NCI-H2081 (cell line): ENCODE measurements at places on chromosomes 3 and 15.

GRCh38 chr3:14802381-14802731 is 16.4 kb upstream of the FGD5 start:
- no peak for DNase-seq

DNA sequence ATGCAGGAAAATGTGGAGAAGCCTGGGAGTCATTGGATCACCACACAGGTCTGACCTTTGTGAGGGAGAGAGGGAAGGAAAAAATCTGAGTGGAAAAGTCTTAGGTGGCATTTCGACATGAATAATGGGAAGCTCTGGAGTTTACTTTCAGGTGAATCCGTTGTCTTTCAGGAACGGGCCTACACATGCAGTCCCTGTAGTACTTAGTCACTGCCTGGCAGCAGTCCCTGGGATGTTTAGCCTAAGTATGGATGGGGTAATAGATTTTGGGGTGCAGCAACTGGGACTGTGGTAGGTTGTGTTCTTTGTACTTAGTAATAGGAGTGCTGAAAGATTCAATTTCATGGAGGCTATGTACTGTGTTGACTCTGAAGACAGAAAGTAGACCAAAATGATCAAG is 227.5 kb upstream of the EPHA3 start:
- no peak for DNase-seq

- peak; percentile 1 for DNase-seq
Measured at GRCh38 chr15:37289109-37289765, 188.9 kb upstream of the MEIS2 start.

DNA sequence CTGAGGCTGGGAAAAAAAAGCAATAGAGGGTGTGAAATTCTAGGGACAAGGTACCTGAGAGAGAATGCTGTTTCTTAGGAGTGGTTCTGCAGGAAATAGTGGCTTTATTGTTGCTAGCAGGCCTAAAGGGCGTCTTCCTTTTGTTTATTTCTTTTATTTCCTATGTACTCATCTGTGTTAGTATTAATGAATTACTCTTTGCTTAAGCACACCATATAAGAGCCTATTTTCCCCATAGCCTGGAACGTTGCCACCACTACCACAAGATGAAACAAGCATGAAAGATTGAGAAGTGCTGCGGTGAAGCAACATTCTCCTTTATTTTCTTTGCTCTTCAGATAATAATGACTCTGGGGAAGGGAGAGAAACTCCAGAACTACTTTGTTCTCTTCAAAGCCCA is 21.3 kb upstream of the GOLIM4 start:
- DNase-seq, result peak; percentile 2

DNA sequence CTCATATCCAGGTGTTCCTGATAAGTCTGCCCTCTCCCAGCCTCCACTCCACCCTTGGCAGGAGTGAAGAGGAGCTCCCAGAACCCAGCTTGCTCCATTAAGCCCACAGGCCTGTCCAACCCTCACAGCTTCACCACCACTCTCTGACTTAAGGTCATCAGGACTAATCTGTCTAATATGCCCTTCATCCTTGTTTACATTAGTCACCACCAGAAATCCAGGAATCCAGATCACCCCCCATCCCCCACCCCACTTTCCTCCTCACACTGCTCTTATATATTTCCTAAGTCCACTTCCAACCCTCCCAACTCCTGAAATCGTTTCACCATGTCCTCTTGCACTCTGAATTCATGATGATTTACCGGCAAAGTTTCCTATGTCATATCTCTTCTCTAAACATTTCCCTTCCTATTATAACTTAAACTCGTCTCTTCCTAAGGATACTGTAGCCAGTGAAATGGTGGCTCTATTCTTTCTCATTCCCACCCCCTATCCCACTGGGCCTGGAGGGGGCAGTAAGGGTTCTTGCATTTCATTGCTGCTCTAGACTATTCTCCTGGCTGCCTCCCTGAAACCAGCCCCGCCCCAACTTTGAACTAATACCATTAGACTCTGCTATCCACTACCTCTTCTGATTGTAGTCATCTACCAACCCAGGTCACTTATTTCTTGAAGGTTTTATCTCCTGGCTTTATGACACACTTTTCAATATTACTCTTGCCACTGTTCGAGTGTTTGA is 43.4 kb downstream of the PPP2R3A start:
- DNase-seq, result no peak

- DNase-seq, result no peak
Measured at GRCh38 chr3:45092132-45093031, 53.8 kb downstream of the CDCP1 start.

DNA sequence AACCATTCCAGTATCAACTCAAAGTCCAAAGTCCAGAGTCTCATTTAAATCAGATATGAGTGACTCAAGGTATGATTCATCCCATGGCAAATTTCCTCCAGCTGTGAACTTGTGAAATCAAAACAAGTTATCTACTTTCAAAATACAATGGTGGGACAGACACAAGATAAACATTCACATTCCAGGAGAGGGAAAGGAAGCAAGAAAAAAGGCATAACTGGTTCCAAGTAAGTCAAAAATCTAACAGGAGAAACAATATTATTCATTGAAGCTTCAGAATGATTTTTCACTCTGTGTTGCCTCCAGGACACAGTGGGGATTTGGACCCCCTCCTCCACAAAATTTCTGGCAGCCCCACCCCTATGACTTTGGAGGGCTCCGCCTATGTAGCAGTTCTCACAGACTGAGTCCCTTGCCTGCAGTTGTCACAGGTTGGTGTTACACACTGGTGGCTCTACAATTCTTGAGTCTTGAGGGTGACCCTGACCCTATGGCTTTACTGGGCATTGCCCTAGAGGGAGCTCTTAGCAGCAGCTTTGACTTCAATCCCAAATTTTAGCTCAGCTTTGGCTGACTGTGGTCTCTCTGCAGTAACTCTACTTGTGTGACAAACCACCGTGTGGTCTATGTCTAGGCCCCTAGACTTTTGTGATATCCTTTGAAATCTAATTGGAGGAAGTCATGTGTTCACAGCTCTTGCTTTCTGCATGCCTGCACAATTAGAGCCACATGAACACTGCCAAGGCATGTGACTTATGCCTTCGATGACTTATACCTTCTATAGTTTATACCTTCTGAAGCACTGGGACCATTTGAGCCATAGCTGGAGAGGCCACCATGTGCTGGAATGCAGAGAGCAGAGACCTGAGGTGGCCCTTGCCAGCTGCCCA is 644.2 kb downstream of the GRM7 start:
- DNase-seq, result no peak

GRCh38 chr15:47764666-47765065 is 47.4 kb downstream of the SEMA6D start:
- DNase-seq, result no peak

DNA sequence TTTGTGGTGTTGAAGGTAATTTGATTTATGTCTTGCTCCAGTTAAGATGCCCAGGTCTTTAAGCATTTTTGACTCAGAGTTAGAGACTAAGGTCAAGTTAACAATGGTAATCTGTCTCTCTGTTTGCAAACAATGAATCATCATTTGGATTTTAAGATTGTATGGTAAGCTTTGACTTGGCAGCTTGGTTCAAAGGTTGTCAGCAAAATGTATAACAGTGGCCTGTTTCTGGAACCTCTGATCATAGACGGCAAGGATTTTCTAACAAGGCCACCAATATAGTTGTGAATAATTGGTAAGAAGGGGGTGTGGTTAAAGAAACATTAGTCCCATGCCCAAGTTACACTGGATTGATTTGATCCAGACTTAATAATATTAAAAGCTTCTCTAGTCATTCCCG is 775.2 kb upstream of the GOLIM4 start:
- no peak for DNase-seq

GRCh38 chr3:138051947-138052802 is 42.2 kb downstream of the CLDN18 start:
- peak; percentile 63 for DNase-seq

GRCh38 chr15:69094124-69094921 is 66.1 kb upstream of the GLCE start:
- DNase-seq, result no peak

DNA sequence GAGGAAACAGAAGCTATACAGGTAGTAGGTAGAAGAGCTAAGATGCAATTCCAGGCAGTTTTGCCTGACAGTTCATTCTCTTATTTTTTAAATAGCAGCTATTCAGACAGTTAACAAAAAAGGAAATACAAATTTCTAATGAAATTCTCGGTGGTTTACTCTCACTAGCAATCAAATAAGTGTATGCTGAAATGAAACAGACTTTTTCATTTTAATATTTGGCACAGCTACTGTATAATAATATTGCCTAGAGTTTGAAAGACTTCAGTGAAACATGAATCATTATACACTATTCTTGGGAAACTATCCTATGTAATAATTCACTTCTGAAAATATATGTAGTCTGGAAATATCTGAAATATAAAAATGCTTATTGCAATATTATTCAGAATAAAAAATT is 463.2 kb upstream of the AGTR1 start:
- no peak for DNase-seq

- DNase-seq, result no peak
Measured at GRCh38 chr3:128455786-128456748, 10.6 kb downstream of the DNAJB8 start.

- no peak for DNase-seq
Measured at GRCh38 chr3:36362973-36363372, 17.3 kb upstream of the STAC start.

DNA sequence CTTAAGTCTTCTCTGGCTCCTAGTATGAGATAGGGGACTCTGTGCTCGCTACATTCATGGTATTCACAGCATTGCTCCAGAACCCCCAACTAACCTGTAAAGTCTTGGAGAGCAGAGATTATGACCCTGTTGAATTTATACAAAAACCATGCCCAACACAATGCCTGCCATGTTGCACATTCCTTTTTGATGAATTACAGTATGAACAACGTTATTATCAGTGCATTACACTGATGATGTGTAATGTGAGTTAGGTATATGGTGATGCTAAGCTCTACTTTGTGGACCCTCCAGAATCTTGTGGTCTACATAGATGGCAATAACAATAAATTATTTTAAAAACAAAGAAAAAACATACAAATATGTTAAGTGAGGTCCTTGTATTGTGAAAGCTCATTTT is 64.3 kb downstream of the EOMES start:
- no peak for DNase-seq

- DNase-seq, result no peak
Measured at GRCh38 chr3:71156062-71156665, 427.4 kb downstream of the FOXP1 start.

GRCh38 chr3:2023959-2024358 is 74.7 kb upstream of the CNTN4 start:
- DNase-seq, result no peak

DNA sequence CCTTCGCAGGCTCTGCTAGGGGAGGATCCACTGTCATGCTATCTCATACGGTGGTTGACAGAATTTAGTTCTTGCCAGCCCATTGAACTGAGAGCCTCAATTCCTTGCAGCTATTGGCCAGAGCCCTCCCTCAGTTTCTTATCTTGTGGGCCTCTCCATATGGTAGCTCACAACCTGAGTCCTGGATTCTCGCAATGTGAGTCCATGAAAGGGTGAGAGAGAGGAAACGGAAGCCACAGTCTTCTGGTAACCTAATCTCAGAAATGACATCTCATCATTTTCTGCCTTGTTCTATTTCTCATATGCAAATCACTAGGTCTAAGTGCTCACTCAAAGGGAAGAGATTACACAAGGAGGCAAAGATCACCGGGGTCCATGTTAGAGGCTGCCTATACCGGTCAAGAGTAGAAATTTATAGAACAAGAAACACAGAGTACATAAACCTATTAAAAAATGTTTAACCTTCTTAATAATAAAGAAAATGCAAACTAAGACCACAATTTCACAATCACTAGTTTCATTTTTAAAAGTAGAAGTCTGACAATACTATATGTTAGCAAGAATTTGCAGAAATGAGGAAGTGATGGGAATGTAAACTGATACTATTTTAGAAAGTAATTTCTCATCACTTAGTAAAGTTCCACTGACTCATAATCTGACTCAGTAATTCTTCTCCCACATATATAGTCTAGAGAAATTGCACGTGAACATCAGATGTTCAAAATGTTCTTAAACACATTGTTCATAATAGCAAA is 378.4 kb upstream of the AGTR1 start:
- no peak for DNase-seq

- no peak for DNase-seq
Measured at GRCh38 chr15:60379525-60380274, 18.1 kb downstream of the ANXA2 start.

DNA sequence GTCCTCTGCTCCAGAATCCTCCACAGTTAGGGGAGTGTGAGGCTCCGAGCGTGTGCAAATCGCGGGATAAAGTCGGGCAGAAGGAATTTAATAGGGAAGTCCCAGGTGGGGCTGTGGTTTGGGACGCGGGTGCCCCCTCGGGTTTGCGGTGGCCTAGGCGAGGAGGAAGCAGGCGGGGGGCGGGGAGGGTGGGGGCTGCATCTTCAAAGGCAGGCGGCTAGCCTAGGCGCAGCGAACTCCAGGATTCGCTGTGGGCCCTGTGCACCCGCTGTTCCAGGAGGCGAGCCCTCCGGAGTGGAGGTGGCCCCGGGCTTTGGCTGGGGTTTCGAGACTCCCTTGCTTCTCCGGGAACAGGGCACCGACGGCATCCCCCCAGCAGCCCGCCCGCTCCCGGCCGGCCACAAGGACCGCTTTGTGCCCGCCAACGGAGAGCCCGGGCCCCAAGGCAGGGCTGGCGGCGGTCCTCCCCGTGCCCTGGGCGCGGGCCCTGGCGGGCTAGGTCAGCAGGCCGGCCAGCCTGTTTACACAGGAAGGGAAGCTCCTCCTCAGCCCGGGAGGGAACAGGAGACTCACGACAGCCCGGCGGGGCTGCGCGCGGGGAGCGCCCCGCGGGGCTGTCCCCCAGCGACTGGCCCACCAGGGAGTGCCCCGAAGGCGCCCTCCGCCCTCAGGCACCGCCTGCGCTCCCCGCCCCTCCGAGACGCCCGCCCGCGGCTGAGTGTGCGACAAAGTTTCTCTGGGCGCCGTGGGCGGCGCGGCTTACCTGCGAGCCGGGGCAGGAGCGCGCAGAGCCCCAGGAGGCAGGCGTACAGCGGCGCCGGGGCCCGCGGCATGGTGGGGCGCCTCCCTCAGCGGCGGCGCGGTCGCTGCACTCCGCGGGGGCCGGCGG is 753 bp downstream of the ITGB5 start:
- peak; percentile 31 for DNase-seq

- DNase-seq, result no peak
Measured at GRCh38 chr3:115790759-115791158, 167.4 kb downstream of the GAP43 start.

DNA sequence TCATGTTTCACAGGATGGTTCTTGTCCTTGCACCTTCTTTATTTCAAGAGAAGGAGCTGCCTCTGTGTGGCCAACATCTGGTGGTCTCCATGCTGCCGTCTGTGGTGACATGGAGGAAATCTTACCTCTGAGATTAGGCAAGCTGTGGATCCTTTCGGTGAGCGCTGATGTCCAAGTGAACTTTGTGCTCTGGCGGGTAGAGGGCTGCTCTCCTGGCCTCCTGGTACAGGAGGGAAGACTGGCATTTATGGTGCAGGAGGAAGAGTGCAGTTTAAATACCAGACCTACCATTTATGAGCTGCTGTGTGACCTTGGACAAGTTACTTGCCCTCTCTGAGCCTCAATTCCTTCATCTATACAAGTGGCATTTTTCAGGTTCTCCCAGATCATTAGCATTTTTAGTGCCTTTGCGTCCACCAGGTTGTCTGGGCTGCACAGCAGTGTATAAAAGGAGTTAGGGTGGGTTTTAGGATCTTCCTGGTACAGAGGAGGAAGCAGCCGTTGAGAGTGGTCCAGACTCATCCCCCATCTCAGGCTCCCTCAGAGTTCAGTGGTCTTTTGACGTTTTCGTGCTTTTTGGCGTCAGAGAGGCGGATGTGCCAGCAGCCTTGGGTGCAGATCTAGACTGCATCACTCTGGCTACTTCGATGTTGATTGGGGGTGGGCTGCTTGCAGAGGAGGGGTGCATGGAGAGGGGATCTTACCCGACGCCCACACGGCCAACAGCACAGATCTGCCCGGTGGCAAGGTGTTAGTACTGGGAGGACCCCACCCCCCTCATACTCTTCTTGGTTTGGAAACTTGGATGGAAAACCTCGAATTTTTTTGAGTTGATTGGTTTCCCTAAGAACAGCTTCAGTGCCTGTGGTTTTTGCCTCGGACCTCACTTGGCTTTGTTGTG is 162.2 kb downstream of the ITPR1 start:
- no peak for DNase-seq
